ENCODE measurements at places on chromosomes 5 and 9. TPM values are rescaled to one million over a fixed set of nuclear protein-coding genes. Genes with fewer than 3 reads are reported as not detected.

GRCh38 chr5:180463216-180463900 lies 30.8 kb upstream of the CNOT6 start:
- no peak overlapping the region for H3K4me3 ChIP-seq
- no peak overlapping the region for H3K27ac ChIP-seq
- DNase-seq, result no peak
- no peaks in the 10 kb centered on the region for H3K4me1 ChIP-seq

GRCh38 chr9:80622508-80622907 lies 1050.7 kb downstream of the TLE4 start:
- H3K27me3 ChIP-seq, result no peaks in the 10 kb centered on the region
- DNase-seq, result no peak
- H3K36me3 ChIP-seq, result no peaks in the 10 kb centered on the region
- no peak overlapping the region for H3K4me3 ChIP-seq
- no peak overlapping the region for H3K27ac ChIP-seq

DNA sequence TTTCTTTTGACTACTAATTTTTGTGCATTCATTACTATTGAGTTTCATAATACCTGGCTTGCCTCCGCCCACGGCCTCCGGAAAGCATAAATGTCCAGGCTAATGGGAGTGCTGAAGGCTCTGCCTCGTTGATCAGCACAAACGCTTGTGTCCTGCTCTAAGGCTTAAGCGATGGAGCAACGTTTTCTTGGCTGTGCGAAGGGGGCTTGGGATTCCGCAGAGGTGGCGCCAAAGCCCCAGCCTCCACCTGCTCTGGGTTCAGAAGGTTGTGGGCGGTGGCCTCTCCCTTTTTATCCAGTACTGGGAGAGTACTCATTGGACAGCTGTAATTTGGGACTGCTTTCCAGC lies 19.7 kb downstream of the ANXA2R start:
- peak overlapping the region; percentile 76 for H3K4me3 ChIP-seq
- DNase-seq, result peak; percentile 83
- H3K27ac ChIP-seq, result peak overlapping the region; percentile 98
- peaks cover 18% of the 10 kb centered on the region for H3K4me1 ChIP-seq
- H3K27me3 ChIP-seq, result no peaks in the 10 kb centered on the region

DNA sequence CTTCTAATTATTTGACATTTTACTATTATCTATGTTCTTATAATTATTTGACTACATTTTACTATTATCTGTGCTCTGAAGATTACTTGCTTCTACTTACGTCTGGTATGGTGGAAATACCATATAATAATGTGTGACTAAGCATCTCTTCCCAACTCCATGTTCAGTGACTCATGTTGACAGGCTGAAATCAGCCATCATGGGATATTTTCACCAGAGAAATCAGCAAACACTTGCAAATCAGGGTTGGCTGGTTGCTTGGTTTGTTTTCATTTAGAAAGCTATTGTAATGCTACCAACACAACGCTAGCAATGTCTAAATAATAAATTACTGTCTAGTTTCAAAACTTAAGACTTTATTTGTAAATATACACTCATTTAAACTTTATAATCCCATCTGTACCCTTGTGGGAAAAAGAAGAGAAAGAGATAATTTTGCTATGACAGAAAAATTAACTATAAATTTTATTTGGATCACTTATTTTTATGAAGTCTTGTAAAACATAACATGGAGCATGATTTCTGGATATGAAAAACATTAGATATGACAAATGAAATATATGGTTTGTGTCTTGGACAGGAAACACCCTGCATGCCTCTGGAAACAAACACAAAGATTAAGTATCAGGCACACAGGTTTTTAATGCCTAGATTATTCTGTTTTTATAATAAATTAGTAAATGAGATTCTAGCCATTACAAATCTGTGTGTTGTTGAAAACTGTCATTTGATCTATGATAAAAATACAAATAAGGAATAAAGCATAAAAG lies 337.6 kb downstream of the BNC2 start:
- H3K36me3 ChIP-seq, result no peaks in the 10 kb centered on the region
- no peak overlapping the region for H3K4me3 ChIP-seq
- no peak for DNase-seq
- H3K27me3 ChIP-seq, result no peaks in the 10 kb centered on the region
- no peak overlapping the region for H3K27ac ChIP-seq

Gene SPINK14
- total RNA-seq, result not detected

DNA sequence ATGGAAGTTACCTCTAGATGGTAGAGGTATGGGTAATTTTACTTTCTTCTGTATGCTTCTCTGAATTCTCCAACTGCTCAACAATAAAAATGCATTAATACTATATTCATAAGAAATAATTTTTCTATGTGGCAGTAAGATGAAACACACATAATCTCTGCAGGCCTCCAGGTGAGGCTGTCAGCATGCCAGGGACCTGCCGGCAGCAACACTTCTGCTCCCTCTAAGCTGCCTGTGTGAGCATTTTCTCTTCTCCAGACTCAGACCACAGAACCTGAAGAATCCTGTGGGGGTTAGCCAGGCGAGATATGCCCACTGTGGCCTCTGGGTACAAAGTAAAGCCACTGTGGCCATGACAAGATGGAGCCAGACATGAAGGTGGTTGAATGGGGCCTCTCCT lies 316.3 kb downstream of the EBF1 start:
- DNase-seq, result no peak
- no peak overlapping the region for H3K27ac ChIP-seq
- H3K4me3 ChIP-seq, result no peak overlapping the region
- H3K27me3 ChIP-seq, result no peaks in the 10 kb centered on the region

Gene TIGD6
- 4.7 TPM for total RNA-seq

DNA sequence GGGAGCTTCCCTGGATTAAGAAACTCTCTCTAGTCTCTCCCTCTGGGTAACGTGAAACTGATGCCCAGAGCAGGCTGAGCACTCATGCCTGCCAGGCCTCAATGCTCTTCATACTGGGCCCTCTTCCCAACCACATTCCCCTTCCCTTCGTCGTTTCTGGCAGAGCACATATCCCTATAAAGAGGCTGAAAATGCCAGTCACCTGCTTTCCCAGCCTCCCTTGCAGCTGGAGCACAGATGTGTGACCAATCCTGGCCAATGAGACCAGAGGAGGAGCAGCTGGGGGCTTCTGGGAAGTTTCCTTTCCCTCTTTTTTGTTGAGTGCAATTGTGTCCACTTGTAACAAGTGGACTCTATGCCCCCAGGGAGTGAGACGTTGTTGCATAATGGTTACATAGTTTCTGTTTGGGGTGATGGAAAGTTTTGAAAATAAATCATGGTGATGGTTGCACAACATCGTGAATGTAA lies 30.2 kb upstream of the SMIM23 start:
- no peaks in the 10 kb centered on the region for H3K27me3 ChIP-seq
- no peak overlapping the region for H3K27ac ChIP-seq
- H3K4me1 ChIP-seq, result peaks cover 5% of the 10 kb centered on the region
- H3K4me3 ChIP-seq, result no peak overlapping the region

- no peak for DNase-seq
- H3K4me3 ChIP-seq, result no peak overlapping the region
- no peaks in the 10 kb centered on the region for H3K36me3 ChIP-seq
- H3K4me1 ChIP-seq, result no peaks in the 10 kb centered on the region
- no peak overlapping the region for H3K27ac ChIP-seq
- no peaks in the 10 kb centered on the region for H3K27me3 ChIP-seq
Observed at GRCh38 chr9:112878752-112879151, 11.9 kb downstream of the SLC46A2 start.

Gene MRPL41
- total RNA-seq, result 83.7 TPM

- no peak for DNase-seq
- no peak overlapping the region for H3K4me3 ChIP-seq
- no peaks in the 10 kb centered on the region for H3K27me3 ChIP-seq
- no peaks in the 10 kb centered on the region for H3K4me1 ChIP-seq
- no peaks in the 10 kb centered on the region for H3K36me3 ChIP-seq
Observed at GRCh38 chr9:81636255-81636599, 53.1 kb downstream of the TLE1 start.

Gene ARL15
- 74.4 TPM for total RNA-seq

DNA sequence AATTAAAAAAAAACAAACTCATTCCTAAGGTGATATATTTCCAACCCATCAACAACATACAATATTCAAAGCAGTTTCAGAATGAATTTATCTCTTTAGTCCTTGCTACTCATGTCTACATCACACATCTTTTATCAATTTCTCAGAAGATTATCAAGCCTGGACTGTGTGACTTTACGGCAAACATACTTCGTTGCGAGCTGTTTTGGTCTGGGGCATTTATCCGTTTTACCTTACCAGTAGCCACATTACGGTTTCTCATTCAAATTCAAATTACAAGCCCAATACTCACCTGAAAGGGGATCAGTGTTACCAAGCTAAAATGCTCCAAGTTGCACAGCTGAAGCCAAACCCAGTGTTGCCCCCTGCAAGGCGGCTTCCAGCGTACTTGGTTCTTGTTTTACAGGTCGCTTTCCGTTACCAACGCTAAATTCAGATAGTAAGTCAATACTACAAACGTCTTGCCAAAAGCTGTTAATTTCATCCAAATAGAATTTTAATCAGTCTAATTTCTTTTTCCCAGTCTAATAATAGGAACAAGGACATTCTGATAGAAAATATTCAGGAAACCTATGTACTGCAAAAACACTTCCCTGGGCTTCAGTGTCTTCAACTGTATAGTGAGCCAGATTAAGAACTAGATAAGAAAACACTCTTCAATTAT lies 1.8 kb downstream of the HNRNPH1 start:
- no peaks in the 10 kb centered on the region for H3K27me3 ChIP-seq
- H3K4me3 ChIP-seq, result peak overlapping the region; percentile 61
- peak overlapping the region; percentile 99 for H3K27ac ChIP-seq
- H3K4me1 ChIP-seq, result peaks cover 61% of the 10 kb centered on the region
- no peak for DNase-seq

- no peak overlapping the region for H3K4me3 ChIP-seq
- no peak overlapping the region for H3K27ac ChIP-seq
- peaks cover 20% of the 10 kb centered on the region for H3K4me1 ChIP-seq
- DNase-seq, result no peak
- H3K27me3 ChIP-seq, result no peaks in the 10 kb centered on the region
- H3K36me3 ChIP-seq, result no peaks in the 10 kb centered on the region
Observed at GRCh38 chr9:94772639-94773303, 46.3 kb downstream of the AOPEP start.

GRCh38 chr9:24090566-24090965 lies 264.5 kb upstream of the ELAVL2 start:
- no peak for DNase-seq
- H3K27ac ChIP-seq, result no peak overlapping the region
- H3K4me1 ChIP-seq, result no peaks in the 10 kb centered on the region
- H3K4me3 ChIP-seq, result no peak overlapping the region

DNA sequence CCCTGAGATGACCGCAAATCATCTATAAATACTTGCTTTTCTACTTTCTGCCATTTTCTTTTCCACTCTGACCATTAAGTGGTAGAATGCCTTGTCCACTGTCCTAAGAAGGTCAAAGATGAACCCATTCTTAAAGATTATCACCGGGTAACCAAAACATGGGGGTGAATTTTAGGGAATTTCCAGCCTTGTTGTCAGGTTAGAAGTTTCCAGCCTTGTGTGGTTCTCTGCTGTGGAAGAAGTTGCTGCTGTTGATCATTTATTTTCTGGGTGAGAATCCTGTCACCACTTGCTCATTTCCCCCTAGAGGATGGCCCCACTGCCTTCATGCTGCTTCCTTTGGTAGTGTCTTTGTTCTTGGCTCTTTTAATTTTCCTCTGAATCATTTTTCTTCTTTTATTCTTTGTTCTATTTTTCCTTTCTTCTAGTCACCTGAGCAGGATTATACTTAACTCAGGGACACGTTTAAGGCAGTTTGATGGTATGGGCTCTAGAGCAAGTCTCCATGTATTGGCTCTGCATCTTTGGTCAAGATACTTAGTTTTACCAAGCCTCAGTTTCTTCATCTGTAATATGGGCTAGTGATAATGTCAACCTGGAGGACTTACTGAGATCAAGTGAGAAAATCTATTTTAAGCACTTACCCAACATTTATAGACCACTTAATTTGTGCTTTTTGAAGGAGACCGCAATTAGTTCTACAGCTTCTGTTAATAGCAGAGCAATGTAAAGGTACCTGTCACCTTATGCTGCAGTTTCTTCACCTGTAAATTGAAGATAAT lies 266.2 kb downstream of the ARHGAP26 start:
- H3K36me3 ChIP-seq, result no peaks in the 10 kb centered on the region
- no peak overlapping the region for H3K27ac ChIP-seq
- no peaks in the 10 kb centered on the region for H3K4me1 ChIP-seq

DNA sequence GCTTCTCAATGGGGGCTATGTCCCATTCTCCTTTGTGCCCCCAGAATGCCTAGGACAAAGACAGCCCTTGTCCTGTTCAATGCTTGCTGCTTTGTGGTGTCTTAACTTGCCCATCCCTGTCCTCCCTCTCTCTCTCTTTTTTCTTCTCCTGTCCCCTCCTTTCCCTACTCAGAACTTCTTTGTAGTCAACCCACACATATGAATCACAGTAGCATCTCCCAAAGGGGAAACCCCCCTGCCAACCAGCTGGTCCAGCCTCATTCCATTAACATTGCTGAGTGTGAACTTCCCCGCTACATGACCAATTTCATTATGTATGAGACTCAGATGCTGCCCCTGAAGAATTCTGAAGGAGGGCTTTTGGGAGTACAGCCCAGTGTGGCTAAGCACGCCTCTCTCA lies 408.3 kb downstream of the ENC1 start:
- no peak overlapping the region for H3K27ac ChIP-seq
- no peak overlapping the region for H3K4me3 ChIP-seq
- no peak for DNase-seq
- H3K27me3 ChIP-seq, result no peaks in the 10 kb centered on the region
- no peaks in the 10 kb centered on the region for H3K4me1 ChIP-seq

Gene PCDHGB7
- total RNA-seq, result 14.2 TPM

GRCh38 chr5:154945695-154946301 lies 4.9 kb downstream of the MRPL22 start:
- H3K4me1 ChIP-seq, result peaks cover 42% of the 10 kb centered on the region
- no peak overlapping the region for H3K4me3 ChIP-seq
- DNase-seq, result no peak
- H3K27ac ChIP-seq, result no peak overlapping the region

Gene SPINK6
- not detected for total RNA-seq

GRCh38 chr5:102545175-102545574 lies 46.4 kb upstream of the SLCO6A1 start:
- H3K27ac ChIP-seq, result no peak overlapping the region
- H3K36me3 ChIP-seq, result no peaks in the 10 kb centered on the region

Gene ANKRD33B
- 14.2 TPM for total RNA-seq

DNA sequence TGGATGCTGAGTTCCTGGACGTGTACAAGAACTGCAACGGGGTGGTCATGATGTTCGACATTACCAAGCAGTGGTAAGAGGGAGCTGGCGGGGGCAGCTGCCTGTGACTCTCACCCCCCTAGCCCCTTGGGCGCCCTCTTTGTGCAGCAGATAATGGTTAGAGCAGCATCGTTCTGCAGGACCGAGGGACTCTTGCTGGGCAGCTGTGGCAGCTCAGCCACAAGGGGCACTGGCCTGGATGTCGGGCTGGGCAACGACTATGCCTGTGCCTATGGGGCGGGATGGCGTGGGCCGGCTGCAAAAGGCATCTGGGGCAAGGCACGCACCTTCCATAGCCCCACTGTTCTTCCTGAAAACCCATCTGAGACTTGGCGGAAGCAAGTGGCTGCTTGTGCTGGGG lies 12.9 kb upstream of the AJM1 start:
- no peak for DNase-seq
- no peak overlapping the region for H3K27ac ChIP-seq
- no peaks in the 10 kb centered on the region for H3K4me1 ChIP-seq
- H3K4me3 ChIP-seq, result no peak overlapping the region

GRCh38 chr5:81247441-81247972 lies 14.4 kb downstream of the CKMT2 start:
- peak overlapping the region; percentile 40 for H3K27ac ChIP-seq
- no peaks in the 10 kb centered on the region for H3K27me3 ChIP-seq
- no peak overlapping the region for H3K4me3 ChIP-seq
- H3K4me1 ChIP-seq, result peaks cover 30% of the 10 kb centered on the region

- no peaks in the 10 kb centered on the region for H3K36me3 ChIP-seq
- no peaks in the 10 kb centered on the region for H3K27me3 ChIP-seq
- no peak overlapping the region for H3K27ac ChIP-seq
Observed at GRCh38 chr9:81993656-81994055, 5.1 kb downstream of the SPATA31D1 start.

Gene OR2V1
- total RNA-seq, result not detected
